ENCODE measurements at places on chromosomes 4 and X.
A peak's percentile ranks its signal among the peaks of the same experiment; 100 is the strongest.

DNA sequence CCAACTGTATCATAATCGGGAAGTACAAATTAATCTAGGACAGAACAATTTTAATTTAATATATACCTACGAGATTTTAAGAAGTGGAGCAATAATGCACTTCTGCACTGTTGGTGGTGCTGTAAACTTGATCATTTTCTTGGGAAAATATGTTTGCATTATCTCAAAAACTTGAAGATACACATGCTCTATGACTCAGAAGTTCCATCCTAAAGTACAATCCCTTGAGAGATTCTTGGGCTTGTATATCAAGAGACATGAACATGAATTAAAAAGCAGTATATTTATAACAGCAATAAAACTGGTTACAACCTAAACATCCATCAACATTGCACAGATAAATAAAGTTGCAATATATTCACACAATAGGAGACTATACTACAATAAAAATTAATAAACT lies 168.8 kb downstream of the CLCN4 start:
- DNase-seq, result no peak

- DNase-seq, result no peak
These were observed 121.5 kb downstream of the IRF2 start for GRCh38 chr4:184352891-184353290.

GRCh38 chr4:141486375-141486997 lies 149.9 kb upstream of the IL15 start:
- DNase-seq, result no peak

- no peak for DNase-seq
These were observed 1.2 kb downstream of the EIF1AX start for GRCh38 chrX:20140420-20140819.

DNA sequence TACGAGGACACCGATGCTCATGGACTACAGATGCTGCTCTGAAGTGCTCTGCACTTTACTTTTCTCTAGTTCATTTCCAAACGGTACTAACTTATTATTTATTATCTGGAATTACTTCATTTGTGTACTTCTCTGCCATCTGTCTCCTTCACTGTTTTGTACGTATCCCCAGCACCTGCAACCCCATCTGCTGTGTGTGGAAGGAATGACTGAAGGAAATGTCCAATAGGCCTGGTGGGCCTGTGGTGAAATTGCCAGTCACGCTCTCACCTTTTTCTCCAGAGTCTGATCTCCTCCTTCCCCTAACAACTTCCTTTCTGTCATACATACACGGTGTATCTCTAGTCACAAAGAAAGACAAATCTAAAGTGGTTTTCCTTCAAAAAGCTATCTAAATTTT lies 12.9 kb downstream of the TMEM154 start:
- no peak for DNase-seq

DNA sequence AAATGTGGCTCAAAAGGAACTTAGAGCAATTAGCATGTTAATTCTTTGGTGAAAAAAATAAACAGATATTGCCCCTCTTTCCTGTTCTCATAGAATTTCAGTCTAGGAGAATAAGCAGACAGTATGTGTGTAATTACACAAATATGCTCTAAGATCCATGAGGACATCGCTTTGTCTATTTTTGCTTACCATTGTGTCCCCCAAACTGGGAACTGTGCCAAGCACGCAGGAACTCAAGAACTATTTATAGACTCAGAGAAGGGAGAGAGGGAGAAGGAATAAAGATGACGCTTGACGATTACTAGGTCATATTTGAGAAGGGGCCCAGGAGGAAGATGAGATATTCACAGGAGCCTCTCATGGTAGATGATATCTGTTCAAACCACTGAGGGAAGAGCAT lies 692.6 kb downstream of the RAB28 start:
- no peak for DNase-seq

DNA sequence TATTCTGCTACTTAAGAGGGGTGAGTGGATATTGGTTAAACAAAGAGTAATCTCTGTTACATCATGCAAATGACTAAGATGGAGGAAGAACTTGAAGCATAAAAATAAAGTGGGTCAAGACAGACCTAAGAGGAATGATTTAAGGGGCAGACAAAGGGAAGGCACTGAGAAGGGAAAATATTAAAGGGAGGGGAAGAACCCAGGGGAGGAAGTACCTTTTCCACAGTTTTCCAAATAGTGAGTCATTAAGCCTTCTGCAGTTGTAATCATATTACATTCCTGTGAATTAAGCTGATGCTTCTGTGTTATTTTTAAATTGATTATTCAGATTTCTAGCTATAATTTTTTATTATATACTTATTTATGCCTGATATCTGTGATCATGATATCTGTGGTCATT lies 253.3 kb downstream of the CENPC start:
- no peak for DNase-seq

GRCh38 chrX:39605183-39605582 lies 492.6 kb downstream of the BCOR start:
- DNase-seq, result no peak

DNA sequence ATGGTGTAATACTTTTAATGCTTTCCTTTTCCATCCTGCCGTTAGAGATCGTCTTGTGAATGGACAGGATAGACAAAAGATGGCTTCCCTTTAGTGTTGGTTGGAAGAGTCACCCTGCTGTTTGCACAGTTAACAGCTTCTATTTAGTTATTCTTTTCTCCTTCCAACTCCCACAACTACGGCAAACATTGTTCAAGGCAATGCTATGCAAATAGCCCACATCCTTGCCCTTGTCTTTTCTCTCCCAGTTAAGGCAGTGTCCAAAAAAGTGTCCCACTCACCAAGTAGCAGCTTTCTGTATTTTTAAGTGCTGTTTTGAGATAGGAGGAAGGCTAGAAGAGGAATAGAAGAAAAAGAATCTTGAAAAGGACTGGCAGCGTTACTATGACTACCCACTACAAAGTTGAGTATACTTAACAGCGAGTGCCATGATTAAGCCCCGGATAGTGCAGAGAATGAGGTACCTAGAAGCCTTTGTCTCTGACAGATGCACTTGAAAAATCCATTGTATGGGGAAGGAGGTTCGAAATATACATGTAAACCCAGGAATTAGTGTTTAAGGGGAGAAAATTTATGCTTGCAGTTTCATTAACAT lies 12.1 kb upstream of the RUFY3 start:
- no peak for DNase-seq

DNA sequence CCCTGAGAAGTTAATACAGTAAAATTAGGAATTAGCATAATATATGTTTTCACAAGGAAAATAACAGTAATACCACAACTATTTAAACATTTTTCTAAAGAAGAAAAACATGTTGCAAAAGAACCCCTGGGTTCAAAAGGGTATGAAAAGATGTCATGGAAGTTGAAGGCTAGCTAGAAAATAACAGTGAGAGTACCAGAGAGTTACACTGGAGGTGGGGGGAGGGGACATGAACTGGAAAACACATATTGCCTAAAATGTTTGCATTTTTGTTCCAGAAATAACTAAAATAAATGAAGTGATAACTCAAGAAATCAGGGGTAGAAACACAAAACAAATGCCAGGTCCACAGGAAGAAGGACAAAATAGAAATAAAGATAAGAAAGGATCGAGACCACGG lies 336.6 kb upstream of the MAD2L1 start:
- no peak for DNase-seq

- DNase-seq, result no peak
These were observed 2.2 kb downstream of the MAPK10 start for GRCh38 chr4:86357608-86358007.

DNA sequence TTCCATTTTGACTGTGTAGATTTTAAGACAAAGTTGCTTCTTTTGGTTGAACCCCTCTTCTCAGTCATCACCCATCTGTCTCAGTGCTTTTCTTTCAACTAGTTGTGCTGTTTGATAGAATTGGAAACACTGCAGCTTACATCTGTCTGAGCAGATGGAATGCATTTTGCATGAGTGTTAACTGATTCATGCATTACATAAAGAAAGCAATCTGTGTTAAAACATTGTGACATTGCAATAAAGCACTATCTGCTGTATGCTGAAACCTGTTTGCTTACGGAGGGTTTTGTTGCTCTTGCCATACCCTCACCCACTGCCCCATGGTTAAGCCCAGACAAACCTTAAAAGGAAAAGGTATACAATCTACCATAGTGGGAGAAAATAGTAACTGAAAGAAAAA lies 47.4 kb downstream of the NRK start:
- no peak for DNase-seq

DNA sequence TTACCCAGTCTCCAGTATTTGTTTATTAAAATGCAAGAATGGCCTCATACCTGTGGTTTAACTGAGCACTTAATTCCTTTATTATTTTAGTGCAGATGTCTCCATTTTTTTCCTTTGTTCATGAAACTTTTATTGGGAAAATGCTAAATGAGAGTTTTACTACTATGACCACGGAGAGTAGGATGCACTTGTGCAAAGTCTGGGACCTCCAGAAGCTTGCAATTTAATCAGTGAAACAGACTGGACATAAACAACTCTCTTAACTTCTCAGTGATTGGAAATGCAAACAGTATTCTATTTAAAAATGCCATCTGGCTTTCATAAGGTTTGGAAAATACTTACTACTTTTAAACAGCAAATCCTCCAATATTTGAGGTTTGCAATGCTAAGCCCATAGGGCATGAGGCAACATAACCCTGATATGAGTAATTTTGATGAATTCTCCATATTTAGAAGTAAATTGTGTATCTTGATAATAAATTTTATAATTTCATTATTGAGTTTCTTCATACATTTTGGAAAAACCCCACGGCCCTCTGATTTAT lies 718.7 kb upstream of the MAGEB2 start:
- no peak for DNase-seq

DNA sequence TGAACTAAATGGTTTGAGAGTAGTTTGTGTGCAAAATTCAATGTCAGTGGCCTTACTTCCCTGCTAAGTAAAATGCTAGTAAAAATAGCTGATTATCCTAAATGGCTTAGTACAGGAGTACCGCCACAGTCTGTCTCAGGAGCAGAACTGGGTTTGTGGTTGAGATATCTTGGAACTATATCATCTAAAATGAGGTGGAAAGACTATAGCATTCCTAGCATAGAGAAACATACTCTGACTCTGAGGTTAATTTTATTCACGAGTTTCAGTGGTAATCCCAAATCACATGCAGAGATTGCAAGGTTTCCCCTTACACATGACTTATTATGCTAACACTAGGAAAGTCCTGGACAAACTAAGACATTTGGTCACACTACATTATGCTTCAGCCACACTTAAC lies 70.4 kb downstream of the OR13H1 start:
- no peak for DNase-seq

GRCh38 chrX:47561659-47562151 lies 700 bp downstream of the ARAF start:
- DNase-seq, result no peak

GRCh38 chr4:140260227-140260626 lies 106.2 kb upstream of the MAML3 start:
- DNase-seq, result no peak

- DNase-seq, result peak; percentile 68
These were observed 10.7 kb upstream of the DLG3 start for GRCh38 chrX:70433848-70434351.

DNA sequence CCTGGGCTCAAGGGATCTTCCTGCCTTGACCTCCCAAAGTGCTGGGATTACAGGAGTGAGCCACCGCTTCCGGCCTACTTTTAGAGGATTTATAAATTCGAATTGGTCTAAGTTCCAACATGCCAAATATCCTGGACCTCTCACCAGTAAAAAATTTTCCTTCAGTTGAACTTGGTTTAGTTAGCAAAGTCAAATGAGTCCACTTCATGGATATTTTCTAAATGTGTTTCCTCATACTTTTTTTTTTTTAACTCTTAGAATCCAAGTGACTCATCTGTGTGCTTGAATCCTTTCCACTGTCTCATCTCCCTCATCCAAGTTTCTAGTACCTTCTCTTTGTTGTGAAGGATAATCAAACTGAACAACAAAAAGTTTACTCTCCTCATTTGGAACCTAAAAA lies 49.7 kb downstream of the RBM47 start:
- no peak for DNase-seq

- DNase-seq, result no peak
These were observed 103.1 kb upstream of the PCDH7 start for GRCh38 chr4:30616942-30617646.

- no peak for DNase-seq
These were observed 2017.2 kb upstream of the TENM3 start for GRCh38 chr4:180225977-180226376.

DNA sequence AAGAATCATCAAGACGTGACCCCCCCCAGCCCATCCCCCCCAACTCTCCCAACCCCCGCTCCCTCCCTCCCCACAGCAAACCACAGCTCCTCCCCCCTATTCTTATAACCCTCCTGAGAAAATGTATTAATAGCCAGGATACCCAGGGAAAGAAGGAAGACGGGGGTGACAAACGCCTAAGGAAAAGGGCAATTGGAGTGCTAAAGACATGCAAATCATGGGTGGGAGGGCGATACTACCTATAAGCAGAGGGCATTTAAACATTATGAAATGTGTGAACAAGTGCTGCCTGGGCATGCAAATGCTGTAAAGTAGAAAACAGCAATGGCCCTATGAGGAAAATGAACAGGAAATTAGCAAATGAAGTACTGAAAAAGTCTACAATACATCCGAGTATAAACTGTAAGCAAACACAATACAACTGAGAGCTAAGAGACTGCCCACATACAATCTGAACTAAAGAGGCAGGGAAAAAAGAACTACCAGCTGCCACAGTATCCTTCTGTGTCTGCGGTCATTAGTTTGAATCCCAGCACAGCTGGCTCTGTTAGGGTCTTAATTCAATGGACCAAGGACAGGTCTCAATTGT lies 2.4 kb downstream of the CXXC4 start:
- no peak for DNase-seq

- DNase-seq, result no peak
These were observed 1.8 kb downstream of the SLC30A9 start for GRCh38 chr4:41991916-41992767.

GRCh38 chr4:77065382-77065781 lies 10.4 kb downstream of the CCNI start:
- no peak for DNase-seq

GRCh38 chrX:150919401-150919800 lies 20.9 kb upstream of the CD99L2 start:
- DNase-seq, result no peak

GRCh38 chr4:51906167-51906958 lies 63.4 kb downstream of the DCUN1D4 start:
- no peak for DNase-seq

- no peak for DNase-seq
These were observed 61.2 kb downstream of the C4orf50 start for GRCh38 chr4:5957076-5957475.

- no peak for DNase-seq
These were observed 174.5 kb downstream of the SMIM20 start for GRCh38 chr4:26088433-26088928.
